ENCODE measurements at places on chromosomes 11 and 22.

GRCh38 chr11:28228196-28228895 is 120.2 kb downstream of the METTL15 start:
- no peak for DNase-seq

DNA sequence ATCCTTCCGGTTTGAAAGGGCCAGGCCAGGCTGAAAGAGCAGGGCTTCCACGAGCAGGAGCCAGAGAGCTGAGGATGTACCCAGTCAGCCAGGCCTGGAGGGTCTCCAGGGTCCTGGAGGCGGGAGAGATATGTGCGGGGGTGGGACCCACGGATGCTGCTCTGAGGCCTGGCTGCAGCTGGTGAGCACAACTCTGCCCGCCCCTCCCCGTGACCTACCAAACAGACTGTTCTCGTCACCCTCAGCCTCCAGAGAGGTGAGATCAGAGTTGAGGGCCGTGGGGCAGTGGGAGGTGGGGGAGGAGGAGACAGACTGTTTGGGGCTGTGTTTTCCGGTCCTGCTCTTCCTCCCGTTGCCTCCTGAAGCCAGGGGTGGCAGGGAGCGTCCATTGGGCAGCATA is 42.2 kb downstream of the TRIOBP start:
- DNase-seq: no peak

- DNase-seq: no peak
Observed at GRCh38 chr11:113715273-113715672, 9.2 kb upstream of the TMPRSS5 start.

DNA sequence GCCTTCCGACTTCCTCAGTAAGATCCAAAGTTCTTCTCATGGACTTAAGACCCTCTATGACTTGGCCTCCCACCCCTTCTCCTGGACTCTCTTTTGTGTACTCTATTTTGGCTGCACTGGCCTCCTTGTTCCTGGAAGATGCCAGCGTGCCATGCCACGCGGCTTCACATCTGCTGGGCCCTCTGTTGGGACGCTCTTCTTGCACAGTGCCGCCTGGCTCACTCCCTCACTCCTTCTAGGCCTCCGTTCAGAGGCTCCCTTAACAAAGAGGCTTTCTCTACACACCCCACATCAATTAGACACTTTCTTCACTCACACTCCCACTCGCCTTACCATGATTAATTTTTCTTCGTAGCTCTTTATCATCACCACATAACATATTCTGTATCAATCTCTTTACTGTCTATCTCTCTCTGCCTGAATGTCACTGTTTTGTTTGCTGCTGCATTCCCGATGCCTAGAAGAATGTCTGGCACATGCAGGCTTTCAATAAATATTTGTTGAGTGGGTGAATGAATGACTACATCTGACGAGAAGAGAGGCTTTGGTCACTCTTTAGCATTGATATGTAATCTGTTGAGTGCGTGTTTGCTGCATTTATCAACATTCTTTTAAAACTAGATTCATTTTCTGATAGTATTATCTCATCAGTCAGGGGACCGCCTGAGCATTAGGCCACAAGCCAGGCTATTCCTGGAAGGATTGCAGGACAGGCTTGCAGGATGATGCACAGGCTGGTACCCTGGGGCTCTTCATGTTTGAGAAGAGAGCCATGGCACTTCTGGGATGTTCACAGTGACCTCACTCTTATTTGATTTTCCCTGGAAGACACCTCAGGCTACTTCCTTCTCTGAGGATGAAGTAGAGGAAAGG is 60.6 kb upstream of the AMPD3 start:
- peak; percentile 58 for DNase-seq

DNA sequence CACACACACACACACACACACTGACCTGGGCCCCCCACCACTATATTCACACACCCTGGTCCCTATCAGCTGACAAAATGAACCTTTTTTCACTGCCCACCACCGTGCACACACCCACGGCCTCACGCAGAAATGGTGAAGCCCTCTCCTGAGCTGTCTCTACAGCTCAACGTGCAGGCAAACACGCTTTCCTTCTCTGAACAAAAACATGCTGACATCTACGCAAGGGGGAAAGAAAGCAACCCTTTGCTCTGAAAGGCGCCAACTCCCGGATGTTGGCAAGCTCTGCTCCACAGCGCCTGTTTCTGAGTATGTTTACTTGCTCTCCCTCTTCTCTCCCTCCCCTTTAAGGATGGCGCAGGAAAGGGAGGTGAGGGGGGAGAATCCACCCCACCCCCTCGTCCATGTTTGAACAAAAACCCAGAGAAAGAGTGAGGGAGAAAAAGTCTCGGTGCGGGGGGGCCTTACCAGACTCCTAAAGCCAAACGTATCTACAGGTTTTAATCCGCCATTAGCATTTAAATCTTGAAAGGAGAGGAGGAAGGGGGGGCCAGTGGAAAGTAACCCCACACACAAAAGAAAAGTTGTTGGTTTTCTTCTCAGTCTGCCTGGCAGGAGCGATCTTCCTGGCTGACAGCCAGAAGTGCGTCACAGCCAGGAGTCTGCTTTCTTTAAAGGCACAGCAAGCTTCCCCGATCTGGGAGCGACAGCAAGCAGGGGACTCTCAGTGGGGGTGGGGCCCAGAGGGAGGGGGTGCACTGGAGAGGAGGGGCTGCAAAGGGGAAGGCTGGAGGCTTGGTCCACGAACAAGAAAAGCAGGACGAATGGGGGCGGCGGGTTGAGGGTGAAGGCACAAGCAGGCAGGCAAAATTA is 39.6 kb downstream of the NUMA1 start:
- DNase-seq: peak; percentile 89

GRCh38 chr11:2526808-2527381 is 82.1 kb downstream of the KCNQ1 start:
- DNase-seq: peak; percentile 4

GRCh38 chr22:42863349-42863961 is 6.4 kb upstream of the ARFGAP3 start:
- peak; percentile 94 for DNase-seq

DNA sequence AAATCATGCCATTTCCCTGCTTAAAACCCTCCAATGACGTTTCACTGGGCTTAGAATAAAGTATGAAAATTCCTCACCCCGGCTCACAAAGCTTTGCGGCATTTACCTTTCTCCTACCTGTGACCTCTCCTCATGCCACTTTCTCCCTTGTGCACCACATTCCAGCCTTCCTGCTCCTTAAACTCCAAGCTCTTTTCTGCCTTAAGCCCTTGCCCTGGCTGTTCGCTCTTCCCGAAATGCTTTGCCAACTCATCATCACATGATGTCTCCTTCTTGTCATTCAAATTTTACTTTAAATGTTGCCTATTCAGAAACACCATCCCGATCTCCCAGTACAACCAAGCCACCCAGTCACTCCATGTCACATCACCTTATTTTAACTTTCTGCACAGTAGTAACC is 2.0 kb downstream of the PLEKHA7 start:
- DNase-seq: peak; percentile 38

GRCh38 chr22:36417281-36417686 is 29.5 kb upstream of the MYH9 start:
- DNase-seq: peak; percentile 94

- no peak for DNase-seq
Observed at GRCh38 chr11:116901211-116901610, 63.8 kb upstream of the APOA1 start.

GRCh38 chr11:22130462-22131053 is 62.3 kb upstream of the ANO5 start:
- peak; percentile 32 for DNase-seq

GRCh38 chr11:41308286-41308685 is 151.2 kb downstream of the LRRC4C start:
- no peak for DNase-seq

DNA sequence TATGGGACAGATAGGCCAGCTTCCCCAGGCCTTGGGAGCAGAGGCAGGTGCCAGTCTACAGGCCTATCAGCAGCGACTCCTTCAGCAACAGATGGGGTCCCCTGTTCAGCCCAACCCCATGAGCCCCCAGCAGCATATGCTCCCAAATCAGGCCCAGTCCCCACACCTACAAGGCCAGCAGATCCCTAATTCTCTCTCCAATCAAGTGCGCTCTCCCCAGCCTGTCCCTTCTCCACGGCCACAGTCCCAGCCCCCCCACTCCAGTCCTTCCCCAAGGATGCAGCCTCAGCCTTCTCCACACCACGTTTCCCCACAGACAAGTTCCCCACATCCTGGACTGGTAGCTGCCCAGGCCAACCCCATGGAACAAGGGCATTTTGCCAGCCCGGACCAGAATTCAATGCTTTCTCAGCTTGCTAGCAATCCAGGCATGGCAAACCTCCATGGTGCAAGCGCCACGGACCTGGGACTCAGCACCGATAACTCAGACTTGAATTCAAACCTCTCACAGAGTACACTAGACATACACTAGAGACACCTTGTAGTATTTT is 26.6 kb upstream of the L3MBTL2 start:
- DNase-seq: no peak

DNA sequence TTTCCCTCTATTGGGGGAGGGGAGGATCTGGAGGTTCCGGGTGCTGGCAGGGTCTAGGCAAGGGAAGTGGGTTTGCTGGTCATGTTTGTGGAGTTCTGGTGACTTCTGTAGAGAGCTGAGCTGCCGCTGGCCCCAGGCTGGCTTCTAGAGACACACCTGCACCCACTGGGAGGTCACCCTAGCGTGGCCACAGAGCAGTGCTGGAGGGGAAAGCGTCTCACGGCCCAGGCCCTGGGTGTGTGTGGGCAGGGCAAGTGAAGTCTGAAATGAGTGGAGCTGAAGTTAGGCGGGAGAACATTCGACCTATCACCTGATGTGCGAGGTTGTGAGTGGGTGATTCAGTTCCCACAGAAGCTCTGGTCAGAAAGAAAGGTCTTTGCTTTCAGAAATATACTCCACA is 27.9 kb downstream of the SMIM38 start:
- DNase-seq: no peak

GRCh38 chr11:103773059-103773458 is 263.4 kb upstream of the DDI1 start:
- no peak for DNase-seq

- DNase-seq: no peak
Observed at GRCh38 chr11:69108030-69108429, 47.7 kb upstream of the SMIM38 start.

DNA sequence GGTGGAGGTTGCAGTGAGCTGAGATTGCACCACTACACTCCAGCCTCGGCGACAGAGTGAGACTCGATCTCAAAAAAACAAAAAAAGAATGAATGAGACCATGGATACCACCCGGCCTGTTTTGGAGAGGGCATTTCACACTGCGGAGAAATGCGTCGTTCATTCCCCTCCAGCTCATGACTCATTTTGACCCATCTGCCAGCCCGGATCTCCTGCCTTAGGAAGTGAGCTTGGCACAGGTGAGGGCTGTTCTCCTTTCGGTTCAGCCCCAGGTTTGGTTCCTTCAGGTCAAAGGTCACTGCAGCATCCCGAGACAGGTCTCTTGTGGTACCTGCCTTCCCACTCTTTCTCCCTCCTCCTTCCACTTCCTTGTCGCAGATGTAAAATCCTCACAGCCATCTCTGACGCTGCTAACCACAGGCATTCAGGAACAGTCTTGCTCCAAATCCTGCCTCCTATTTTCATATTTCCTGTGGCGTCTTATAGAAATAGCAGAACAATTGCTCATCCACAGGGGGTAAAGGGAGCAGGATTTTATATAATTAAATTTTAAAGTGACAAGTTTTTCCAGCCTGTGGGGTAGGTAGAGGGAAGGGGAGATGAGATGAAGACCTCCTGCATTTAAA is 517.9 kb downstream of the NTM start:
- peak; percentile 94 for DNase-seq

- no peak for DNase-seq
Observed at GRCh38 chr22:48700566-48701295, 1126.9 kb downstream of the BRD1 start.

DNA sequence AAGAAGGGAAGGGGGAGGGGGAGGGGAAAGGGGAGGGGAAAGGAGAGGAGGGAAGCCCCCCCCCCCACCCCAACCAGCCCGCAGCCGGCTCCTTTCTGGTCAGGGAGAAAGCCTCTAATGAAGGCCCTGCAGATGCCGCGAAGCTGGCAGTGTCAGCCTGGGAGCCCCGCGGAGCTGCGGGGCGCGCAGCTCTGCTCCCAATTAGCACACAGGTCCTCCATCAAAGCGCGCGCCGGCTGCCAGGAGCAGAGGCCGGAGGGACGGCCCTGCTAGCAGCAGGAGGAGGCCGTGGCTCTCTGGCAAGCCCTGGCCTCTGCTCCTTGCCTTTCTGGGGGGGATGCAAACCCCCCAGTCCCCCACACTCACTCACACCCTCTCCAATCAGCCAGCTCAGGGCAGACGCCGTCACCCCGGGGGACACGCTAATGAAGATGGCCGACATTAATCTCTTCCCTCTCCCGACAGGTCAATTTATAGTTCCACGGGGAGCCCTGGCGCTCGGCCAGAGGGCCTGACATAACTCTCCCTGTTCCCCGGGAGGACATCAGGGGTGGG is 70.5 kb upstream of the TCF20 start:
- DNase-seq: no peak

- DNase-seq: peak; percentile 29
Observed at GRCh38 chr22:17836992-17837742, 62.9 kb upstream of the BID start.

GRCh38 chr11:112255067-112255720 is 5.5 kb downstream of the PLET1 start:
- peak; percentile 35 for DNase-seq

- DNase-seq: no peak
Observed at GRCh38 chr11:45368697-45369096, 82.6 kb upstream of the SYT13 start.

- DNase-seq: no peak
Observed at GRCh38 chr11:111699579-111700156, 66.5 kb downstream of the PPP2R1B start.

GRCh38 chr11:79393362-79394043 is 47.3 kb downstream of the TENM4 start:
- DNase-seq: peak; percentile 30

DNA sequence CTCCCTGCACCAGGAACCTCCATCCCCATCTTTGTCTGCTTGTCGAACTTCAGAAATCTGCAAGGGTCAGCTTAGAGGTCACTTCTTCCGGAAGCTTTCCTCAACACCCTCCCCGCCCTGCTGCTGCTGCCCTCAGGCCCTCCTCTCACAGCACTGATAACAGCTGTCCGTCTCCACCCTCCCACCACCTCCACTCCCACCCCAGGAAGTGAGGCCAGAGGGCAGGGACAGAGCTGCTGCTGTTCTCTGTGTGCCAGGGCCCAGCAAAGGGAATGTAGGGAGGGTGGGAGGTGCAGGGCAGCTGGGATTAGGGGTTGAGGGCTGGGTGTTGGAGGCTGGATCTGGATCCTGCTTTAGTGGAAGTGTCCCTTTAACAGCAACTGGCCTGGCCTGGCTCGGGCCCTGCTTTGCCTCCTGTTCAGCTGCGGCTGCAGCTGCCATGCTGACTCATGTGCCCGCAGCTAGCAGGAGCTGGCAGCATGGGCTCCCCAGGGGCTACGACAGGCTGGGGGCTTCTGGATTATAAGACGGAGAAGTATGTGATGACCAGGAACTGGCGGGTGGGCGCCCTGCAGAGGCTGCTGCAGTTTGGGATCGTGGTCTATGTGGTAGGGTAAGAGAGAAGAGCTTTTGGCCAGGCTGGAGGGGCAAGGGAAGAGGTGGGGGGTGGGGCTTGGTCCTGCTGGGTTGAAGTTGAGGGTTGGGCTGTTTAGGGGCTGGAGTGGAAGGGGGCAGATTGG is at the start of gene P2RX6:
Gene P2RX6, plus strand, starts transcription at position 440 of the 740 bp plus-strand sequence. Its CDS starts 10 bp downstream, at position 450.
- DNase-seq: peak; percentile 15

- DNase-seq: no peak
Observed at GRCh38 chr11:60459345-60459744, 3.7 kb downstream of the MS4A1 start.

- no peak for DNase-seq
Observed at GRCh38 chr11:8325591-8326304, 62.1 kb upstream of the LMO1 start.

All from kidney tubule cell (primary cell).